Stimulated activated CD8-positive, alpha-beta memory T cell treated with anti-CD3 and anti-CD28 coated beads, Interleukin-7, amount 100 ng/mL, for 48 hours (primary cell): ENCODE measurements at places on chromosomes 2 and 18.

DNA sequence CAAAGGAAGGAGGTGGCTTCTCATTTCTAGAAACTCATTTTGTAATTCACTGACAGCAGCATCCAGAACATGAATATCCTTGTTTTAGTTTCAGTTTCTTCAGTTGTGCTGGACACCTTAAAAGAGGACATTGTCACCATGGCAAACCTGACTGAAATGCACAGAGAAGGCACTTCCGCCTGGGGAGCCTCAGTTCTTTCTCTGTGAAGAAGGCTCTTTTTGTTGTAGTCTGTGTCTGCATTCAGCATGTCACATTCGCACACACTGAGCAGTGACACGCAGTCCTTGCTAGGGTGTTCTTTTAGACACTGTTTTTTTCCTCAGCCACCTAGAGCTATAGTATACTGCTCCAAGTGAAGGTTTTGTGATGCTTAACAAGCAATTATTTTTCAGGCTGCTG, 9.5 kb upstream of the RPRM start:
- DNase-seq = no peak

DNA sequence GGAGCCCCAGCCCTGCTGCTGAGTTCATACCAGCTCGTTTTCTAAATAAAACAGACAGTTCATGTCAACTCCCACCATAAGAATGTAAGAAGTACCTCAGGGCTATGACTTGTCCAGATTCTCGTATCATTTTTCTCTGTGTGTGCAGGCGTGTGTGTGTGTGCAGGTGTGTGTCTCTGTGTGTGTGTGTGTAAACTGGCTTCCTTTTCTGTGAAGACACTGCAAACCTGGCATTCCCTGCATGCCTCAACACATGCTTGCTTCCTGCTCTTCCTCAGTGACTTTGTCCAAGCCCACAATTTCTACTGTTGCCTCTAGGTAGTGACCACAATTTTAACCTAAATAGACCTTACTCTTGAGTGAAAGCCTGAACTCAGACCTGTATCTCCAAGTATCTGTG, 879.0 kb downstream of the SLC4A3 start:
- no peak for DNase-seq

GRCh38 chr2:10678225-10678624, 11.6 kb downstream of the NOL10 start:
- no peak for DNase-seq

DNA sequence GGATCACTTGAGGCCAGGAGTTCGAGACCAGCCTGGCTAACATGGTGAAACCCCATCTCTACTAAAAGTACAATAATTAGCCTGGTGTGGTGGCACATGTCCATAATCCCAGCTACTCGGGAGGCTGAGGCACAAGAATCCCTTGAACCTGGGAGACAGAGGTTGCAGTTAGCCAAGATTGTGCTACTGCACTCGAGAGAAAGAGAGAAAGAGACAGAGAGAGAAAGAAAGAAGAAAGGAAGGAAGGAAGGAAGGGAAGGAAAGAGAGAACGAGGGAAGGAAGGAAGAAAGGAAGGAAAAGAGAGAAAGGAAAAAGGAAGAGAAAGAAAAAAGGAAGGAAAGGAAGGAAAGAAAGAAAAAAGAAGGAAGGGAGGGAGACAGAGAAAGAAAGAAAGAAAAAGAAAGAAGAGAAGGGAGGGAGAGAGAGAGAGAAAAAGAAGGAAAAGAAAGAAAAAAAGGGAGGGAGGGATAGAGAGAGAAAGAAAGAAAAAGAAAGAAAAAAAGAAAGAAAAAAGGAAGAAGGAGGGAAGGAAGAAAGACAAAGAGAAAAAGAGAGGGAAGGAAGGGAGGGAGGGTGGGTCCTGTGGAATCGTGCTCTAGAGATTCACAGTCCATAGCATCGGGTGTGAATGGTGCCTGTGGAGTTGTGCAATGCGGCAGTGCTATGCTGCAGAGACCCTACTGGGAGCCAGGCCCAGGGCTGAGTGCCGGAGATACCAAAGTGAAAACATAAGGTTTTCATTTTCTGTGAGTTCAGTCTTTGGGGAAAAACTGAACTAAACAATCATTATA, 4.6 kb upstream of the SDC1 start:
- DNase-seq = no peak

DNA sequence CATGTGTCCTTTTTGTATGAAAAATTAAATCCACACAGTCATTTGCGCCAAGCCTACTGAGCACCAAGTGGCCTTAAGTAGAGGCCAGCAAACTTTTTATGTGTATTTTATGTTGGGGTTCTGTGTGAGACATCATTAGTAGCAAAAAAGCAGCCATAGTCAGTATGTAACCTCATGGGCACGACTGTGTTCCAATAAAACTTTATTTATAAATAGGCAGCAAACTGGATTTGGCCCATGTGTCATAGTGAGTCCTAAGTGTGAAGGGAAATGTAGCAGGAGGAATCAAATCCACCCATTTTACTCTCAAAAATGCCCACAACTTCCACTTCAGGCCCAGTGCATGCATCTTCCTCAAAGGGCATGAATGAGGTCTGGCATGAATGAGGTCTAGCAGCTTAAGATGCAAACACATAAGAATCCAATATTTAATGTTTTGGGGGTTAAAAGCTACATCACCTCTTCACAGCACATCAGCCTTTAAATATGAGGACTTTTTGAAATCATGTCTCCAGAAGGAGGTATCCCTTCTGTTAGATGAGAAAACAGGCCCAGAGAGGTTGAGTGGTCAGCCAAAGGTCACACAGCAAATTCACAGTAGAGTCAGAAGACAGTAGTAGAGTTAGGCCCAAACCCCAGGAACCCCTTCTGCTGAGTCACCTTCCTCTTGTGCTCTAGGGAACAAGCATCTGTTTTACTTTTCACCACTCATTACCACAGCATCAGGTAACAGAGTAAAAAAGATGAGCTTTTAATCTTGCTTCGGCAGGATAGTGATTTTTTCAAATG, 45.6 kb downstream of the MREG start:
- no peak for DNase-seq

DNA sequence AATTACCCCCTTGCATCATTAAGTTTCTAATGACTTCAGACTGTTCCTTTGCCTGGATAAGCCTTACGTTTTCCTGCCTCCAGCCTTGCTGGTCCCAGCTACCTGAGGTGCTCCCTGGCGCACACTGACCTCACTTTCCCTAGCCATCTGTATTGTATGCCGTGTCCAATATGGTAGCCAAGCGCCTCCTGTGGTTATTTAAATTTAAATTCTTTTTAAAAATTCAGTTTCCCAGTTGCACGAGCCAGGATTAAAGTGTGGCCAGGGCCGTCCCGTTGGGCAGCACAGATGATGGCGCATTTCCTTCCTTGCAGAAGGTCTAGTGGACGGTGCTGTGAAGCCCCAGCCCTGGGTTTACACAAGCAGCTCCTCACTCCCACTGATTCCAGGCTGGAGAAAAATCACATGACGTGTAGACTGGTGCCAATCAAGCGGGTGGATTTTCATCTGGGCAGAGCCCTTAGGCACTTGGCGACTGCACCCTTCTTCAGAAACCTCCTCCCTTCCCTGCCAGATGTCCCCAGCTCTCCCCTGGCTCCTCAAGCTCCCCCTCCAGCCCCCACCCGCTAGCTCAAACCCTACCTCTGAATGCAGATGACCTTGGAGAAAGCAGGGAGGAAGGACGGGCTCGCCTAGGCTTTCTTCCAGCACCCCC, 33.9 kb downstream of the ACKR3 start:
- DNase-seq = no peak

- DNase-seq = no peak
Observed at GRCh38 chr2:105373895-105374401, 24.9 kb downstream of the FHL2 start.

DNA sequence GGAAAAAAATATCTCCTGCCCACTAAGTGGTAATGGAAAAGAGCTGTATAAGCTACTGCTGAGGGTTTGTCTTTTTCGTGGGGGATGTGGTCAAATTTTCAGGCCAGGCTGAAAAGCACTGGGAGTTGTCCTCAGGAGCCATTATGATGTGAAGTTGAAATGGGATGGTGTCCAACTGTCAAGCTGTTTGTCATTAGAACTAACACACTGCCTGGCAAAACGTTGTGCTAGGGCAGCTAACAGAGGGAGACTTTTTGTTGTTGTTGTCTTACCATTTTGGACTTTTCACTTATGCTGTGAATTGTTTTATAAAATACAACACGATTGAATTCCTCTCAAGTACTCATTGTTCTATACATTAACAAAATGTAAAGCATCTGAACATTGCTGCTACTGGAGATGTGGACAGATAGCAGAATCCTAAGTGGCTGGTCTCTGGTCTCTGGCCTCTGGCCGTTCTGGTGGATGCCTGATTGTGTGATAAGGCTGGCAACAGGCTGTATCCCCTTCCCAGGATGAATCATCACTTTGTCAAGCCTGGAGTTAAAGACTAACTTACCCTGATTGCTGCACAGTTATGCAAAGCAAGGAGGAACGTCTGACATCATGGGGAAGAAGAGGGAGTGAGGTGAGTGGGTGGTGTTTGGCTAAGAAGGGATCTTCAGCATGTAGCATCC, 2.3 kb downstream of the MYO1B start:
- no peak for DNase-seq

DNA sequence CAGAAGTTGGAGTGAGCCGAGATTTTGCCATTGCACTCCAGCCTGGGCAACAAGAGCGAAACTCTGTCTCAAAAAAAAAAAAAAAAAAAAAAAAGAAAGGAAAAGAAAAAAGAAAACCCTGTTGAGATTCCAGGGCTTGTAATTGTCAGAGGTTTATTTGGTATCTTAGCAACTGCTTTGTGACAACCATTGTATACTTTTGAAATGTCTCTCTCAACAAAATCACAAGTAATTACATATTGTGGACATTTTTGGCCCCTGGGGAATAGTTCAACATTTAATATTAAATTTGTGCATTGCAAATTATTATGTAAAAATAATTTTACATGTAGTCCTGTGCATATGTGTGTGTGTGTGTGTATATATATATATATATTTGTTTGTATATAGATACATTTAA, 270.8 kb downstream of the GALNT13 start:
- DNase-seq = no peak

GRCh38 chr2:237968048-237968862, 1.4 kb downstream of the UBE2F start:
- DNase-seq = no peak

GRCh38 chr2:3102922-3103569, 274.6 kb downstream of the EIPR1 start:
- no peak for DNase-seq

GRCh38 chr2:101193033-101193626, 41.9 kb upstream of the TBC1D8 start:
- no peak for DNase-seq

DNA sequence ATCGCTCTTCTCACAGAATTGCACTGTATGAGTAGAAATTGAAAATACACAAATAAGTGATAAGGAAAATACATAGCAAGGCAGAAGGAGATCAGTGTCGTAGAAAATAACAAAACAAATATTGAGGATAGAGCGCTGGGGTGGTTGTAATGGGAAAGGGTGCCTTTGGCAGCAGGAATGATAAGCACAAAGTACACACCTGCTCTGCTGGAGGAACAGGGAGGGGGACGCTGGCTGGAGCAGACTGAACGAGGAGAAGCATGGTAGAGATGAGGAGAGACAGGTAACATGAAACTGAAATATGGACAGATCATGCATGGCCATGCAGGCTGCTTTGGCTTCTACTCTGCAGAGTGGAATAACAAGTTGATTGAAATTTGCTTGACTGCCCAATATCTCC, 181.2 kb upstream of the FSHR start:
- no peak for DNase-seq

DNA sequence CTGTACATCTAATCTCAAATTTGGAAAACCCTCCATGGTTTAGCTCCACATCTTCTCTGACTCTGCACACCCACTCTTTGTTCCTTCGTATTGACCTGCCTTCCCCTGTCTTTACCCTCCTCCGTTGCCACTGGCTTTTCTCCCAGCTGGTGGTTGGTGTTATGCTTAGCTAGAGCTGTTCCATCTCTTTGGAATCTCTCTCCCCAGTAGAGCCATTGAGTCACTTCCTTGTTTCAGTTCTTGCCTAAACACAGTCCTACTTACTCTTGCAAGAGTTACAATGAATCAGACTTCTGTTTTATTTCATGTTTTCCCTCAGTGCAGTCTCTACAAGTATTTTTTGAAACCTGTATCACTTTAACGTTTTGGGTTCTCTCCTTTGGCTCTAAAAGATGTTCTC, 263.9 kb downstream of the LTBP1 start:
- no peak for DNase-seq

GRCh38 chr18:12279781-12280531, 25.8 kb downstream of the CIDEA start:
- DNase-seq = no peak

DNA sequence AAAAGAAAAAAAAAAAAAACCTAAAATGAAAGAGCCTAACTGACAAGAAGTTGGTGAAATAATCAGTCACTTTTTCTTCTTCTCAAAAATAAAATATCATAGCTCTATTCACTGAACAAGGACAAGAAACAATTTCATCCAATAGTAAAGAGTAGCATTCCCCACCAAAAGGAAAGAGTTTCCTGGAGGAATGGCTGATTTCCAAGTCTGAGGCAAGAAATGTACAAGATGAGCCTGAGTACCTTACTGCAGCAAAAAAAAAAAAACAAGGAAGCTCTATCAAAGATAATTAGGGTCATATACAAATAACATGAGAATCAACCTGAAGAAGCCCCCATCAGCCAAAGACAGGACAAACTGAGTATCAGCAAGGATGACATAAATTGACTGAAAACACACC, 11.5 kb downstream of the ROCK1 start:
- DNase-seq = no peak

- DNase-seq = no peak
Observed at GRCh38 chr2:109736177-109736827, 57.8 kb upstream of the RGPD5 start.

GRCh38 chr2:176445956-176446355, 176.7 kb downstream of the MTX2 start:
- DNase-seq = no peak
